ENCODE measurements at places on chromosomes 2 and 18.

- DNase-seq: no peak
Measured at GRCh38 chr2:172555272-172555521, 693 bp upstream of the PDK1 start.

DNA sequence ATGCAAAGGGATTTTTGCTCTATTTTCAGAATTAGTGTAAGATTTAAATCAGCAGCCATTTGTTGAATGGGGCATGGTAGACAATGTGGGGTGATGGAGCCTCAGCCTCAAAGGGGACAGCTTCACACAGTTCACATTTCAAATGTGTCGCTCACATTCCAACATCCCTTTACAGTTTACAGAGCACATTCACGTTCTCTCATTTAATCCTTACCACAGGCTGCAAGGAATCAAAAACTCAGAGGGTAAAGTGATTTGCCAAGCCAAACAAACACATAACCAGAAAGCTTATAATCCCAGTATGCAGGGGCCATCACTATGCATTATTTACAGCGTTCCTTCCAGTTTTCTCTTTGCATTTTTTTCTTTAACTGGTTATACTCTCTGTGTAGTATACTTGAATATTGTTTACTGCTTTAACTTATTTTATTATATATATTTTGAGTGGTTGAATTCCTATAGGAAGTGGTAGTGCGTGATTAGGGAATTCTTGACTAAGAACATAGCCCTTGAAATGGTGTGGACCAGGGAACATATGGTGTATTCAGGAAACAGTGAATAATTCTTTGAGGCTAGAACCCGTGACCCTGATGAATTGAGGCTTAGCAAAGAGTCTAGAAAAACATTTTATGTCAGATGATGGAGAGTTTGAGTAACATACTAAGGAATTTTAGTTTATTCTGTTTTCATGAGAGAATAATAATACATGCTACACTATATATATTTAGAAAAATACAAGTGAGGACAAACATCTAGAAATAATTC lies 18.1 kb upstream of the TAF1B start:
- no peak for DNase-seq

DNA sequence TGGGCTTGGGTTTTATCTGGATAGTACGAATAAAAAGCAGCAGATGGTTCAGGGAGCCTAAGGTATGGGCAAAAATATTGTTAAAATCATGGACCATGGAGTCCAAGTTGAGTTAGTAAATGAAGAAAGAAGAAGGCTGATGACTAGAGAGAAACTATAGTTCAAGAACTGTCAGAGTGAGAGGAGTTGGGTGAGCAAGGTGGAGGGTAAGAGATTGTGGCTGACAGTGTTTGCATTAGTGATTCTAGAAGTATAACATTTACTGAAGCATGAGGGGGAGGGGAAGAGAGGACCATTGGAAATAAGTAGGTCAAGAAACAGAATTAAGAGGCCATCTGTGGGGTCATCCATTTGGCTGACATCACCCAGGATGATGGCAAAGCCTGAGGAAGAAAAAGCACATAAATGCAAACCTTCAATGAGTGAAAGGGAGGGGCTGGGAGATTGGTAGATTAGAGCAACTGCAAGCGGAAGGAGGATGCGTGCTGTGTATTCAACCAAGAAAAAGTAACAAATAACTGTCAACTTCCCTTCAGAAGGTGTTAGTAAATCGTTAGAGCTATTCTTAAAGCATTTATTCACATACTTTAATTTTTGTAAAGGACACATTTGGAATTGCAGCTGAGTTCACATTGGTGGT lies 392.8 kb downstream of the TSN start:
- no peak for DNase-seq

- DNase-seq: no peak
Measured at GRCh38 chr2:240648650-240649275, 23.5 kb downstream of the GPR35 start.

DNA sequence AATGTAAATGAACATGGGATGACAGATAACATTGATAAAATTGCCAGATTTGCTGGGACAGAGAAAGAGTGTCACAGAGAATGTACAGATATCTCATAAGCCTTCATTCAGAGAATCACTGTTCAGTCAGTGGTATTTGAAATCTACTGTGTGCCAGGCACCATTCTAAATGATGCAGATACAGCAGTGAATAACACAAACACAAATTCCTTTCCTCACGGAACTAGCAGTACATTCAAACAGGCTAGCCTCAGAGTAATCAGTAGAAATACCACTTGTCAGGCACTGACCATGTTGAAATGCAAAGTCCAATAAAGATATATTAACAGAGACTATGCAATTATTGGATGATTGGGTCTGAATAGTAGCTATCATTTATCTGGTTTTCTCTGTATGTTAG lies 211.0 kb downstream of the RDH14 start:
- no peak for DNase-seq

GRCh38 chr18:56789004-56789888 lies 138.1 kb downstream of the WDR7 start:
- DNase-seq: no peak

DNA sequence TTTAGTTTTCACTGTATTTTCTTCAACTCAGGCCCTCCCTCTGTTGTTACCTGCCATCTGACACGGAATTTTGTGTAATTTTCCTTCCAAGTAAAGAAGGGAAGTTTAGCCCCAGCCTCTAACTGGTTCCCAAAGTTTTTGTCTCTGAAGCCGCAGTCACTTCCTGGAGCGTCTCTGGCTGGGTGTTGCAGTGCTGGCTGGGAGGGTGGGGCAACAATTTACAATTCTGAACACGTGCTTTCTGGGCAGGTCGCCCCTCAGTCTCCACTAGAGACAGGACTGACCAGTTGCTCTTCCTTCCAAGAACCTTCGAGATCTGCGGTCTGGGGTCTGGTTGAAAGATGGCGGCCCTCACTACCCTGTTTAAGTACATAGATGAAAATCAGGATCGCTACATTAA lies 3.5 kb downstream of the CNDP2 start:
- DNase-seq: no peak
